Activated gamma-delta T cell treated with Interleukin-2 at 50 U/mL for 16 hours (primary cell): ENCODE measurements at places on chromosomes 12 and 14.

- DNase-seq = no peak
Observed at GRCh38 chr12:6538420-6539313, 4.3 kb downstream of the GAPDH start.

GRCh38 chr12:64216239-64216638, 5.9 kb downstream of the KICS2 start:
- DNase-seq = no peak

DNA sequence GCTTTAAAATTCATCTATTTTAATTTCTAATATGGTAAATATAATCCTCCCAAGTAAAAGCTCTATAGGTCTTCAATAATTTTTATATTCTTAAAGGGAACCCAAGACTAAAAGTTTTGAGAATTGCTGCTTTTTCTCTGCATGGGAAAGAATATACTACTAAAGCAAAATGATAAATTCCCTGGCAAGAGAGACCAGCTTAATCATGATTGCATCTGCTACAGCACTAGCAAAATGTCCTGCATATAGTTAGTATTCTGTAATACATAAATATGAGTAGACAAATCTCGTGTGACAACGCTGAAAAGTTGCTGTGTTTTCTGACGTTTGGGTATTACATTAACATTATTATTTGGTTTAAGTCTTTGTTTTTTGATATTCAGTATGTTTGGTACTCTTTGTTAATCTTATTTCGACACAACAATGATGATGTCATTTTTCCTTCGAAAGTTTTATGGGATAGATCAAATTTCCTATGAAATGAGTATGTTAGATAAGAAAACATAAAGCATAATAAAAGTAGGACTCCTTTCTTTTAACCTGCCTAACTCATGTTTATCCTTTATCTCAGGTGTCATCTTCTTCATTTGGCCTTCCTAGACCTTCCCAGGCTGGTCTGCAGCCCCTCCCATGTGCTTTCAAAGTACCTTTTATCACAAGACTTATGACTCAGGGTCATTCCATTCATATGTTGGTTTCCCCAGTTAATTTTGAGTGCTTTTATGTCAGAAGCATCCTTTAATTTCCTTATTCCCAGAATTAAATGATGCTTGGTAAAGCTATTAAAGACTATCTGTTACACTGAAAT, 321.9 kb downstream of the RAD51B start:
- no peak for DNase-seq

DNA sequence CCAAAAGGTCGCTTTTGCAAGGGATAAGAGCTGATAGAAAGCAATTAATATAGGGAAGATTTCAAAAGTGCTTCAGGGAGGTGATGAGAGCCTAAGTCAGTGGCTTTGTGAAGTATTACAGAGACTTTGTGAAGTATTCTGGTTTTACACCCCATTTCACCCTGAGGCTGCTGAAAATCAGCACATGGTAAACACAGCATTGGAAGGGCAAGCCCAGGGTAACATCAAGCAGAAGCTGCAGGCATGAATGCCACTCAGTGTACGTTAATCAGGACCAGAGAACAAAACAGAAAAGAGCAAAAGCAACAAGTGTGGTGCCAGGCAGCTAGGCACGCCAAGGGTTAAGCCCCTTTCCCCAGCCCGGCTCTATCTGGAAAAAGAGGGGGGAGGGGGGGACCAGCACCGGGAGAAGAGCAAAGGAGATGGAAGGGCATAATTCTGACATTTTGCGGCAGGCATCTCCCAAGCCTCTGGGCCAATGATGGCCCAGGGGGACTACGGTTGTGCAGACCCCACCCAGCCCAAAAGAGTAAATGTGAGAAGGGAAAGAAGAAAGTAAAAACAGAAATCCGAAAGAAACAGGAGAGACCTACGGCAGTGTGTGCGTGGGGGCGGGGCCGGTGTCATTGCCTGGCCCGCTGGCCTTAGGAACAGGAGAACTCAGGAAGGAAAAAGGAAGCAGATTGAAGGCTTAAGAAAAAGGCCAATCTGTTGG, 58.9 kb downstream of the DHRS2 start:
- DNase-seq = no peak

- DNase-seq = no peak
Observed at GRCh38 chr14:63362389-63362819, 43.7 kb upstream of the GPHB5 start.

DNA sequence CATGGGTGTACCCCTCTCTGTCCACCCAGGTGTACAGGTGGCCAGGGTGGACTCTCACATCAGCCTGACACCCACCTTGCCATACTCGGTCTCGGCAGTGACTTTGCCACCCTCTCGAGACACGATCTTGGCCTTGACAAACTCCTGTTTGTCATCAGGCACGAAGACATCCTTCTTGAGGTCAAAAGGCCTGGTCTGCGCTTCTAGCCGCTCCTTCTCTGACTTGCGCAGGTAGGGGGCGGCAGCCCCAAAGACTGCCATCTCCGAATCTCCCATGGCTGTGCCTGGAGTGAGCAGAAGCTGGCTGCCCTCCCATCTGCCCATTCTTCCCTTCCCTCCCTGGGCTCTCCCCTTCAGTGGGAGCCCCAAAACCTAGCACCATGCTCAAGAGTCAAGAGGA, 2.0 kb downstream of the MYH7 start:
- DNase-seq = no peak

DNA sequence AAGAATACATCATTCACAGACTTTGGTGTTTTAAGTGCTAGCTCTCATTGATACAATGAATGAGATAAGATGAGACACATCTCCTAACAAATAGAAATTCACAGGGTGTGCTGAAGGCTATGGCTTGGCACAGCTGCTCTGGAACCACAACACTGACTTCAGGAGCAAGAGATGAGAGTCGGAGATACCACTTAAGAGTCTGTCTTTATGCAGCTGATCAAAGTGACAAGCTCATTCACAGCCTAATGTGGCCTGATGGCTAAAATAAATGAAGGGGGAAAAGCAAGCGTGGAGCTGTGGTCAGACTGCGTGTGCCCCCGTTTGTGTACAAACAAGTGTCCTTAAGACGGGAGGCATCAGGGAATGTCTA, 29.7 kb upstream of the FAM181A start:
- no peak for DNase-seq

- DNase-seq = no peak
Observed at GRCh38 chr12:129870136-129870535, 33.7 kb downstream of the TMEM132D start.

GRCh38 chr12:23084236-23084995, 459.4 kb downstream of the ETNK1 start:
- no peak for DNase-seq

DNA sequence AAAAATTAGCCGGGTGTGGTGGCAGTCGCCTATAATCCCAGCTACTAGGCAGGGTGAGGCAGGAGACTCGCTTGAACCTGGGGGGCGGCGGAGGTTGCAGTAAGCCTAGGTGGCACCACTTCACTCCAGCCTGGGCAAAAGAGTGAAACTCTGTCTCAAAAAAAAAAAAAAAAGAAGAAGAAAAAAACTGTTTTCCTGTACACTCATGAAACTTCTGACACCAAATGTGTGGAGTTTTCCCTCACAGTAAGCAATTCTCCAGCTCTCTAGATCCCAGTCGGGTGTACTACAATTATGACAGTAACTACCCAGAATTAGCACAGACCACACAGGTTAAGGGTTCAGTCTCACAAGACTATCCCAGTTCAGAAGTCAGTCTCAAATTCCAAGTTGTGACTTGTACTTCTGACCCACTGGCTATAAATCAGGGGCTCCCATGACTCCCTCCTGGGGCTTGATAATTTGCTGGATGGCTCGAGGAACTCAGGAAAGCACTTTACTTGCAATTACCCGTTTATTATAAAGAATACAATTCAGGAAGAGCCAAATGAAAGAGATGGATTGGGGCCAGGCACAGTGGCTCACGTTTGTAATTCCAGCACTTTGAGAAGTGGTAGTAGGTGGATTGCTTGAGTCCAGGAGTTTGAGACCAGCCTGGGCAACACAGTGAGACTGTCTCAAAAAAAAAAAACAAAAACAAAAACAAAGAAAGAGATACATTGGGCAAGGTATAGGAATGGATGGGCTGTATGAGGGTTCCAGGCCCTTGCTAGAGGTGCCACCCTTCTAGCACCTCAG, 12.4 kb upstream of the ARF6 start:
- no peak for DNase-seq

DNA sequence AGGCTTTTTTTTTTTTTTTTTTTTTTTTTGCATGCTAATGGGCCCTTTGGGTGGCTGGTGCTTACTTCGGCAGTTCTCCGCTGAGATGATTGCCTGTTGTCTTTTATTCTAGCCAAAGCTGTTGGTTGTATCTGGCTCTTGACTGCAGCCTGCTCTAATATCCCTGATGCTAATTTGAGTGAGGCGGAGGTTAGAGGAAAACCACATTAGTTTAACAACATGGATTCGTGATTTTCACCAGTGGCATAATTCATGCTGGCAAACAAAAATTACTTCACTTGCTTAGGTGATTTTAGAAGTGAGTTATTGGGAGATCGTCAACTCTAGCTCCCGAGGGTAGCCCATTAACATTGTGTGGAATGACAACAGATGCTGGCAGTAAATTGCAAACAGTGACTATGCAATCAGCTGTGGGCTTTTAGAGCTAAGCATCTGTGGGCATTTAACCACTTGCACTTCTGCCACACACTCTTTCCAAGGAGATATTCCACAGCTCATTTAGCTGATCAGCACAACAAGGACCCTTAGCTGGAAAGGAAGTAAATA, 97.6 kb upstream of the ZDHHC17 start:
- no peak for DNase-seq

DNA sequence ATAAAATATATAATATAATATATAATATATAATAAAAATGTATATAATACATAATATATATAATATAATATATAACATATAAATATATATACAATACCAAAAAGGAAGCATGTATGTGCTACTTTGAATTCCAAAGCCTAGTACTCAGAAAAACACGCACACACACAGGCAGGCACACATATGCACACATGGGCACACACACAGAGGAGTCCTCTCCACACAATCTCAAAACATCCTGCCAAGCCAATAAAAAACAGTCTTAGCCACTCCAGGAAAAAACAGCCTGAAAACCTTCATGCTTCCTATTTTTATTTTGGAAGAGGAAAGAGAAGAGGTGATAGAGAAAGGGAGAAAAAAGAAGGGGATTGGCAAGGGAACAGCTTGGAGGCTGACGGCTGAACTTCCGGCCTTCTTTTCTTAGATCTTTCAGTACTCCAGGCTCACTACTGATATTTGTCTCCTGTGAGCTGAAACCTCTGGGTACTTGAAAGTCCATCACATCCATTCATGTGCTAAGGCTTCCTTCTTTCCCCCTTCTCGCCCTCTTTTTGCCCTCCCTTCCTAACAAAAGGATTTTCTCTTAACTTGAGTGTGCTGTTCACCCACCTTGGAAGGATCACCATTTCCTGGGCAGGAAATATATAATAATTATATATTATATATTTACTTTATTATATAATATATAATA, 394.2 kb downstream of the NUAK1 start:
- no peak for DNase-seq

DNA sequence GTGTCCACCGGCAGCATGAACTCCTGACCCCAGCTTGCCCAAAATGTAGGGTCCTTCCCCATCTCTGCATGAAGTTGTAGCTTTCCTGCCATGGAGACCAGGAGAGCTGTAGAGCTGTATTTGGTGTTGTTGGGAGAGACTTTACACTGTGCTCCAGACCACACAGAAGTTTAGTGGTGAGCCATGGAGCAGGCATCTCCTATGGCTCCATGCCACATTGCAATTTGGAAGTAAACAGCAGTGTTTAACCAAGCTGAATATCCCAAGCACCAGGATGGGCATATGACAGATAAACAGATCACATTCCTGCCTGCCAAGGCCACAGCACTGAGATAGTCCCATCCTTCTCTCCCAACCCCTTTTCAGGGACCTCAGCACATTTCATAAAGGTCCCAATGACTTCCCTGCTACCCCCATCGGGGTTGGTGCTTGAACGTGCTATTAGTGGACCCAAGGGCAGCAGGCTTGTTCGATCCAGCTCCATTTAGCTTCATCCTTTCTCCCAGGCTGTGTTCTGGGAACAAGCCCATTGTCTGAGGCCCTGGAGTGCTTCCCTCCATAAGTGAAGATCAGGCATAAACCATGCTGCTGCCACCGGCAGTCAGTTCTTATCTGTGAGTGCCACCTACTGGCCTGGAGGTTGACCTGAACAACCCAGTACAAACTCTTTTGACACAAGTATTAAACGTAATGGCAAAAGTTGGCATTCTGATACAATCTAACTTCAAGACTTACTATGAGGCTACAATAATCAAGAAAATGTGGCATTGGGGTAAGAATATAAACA, 172.3 kb upstream of the ATXN7L3B start:
- DNase-seq = no peak

DNA sequence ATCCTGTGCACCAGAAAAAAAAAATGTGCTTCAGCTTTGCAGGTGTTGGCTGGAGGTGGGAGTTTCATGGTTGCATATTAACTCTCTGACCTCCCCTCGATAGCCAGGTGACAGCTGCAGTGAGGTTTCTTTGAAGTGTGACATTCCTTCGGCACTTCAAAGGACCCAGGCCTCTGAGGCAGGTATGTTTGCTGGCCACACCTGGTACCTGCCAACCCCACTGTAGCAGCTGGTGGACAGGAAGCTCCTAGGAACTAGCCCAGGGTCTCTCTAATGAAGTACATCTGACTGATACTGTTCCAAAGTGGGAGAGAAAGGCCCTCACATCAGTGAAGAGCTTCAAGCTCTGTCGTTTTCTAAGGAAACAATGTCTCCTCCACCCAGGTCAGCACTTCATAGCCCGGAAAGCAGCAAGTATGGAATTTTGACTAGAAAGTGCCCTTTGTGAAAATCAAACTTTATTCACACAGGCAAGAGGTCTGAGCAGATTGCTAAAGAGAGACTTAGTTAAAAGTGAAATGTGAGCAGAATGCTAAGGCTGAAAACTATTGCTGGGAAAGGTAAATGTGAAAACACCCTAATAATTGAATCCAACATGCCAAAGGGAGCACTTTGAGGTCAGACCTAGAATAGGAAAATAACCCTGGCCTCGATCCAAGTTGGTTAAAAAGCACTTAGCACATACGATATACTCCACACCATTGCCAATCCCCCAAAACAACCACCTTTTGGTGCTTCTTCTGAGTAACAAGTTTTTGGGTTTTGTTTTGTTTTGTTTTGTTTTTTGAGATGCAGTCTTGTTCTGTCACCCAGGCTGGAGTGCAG, 71.3 kb downstream of the PHLDA1 start:
- no peak for DNase-seq

DNA sequence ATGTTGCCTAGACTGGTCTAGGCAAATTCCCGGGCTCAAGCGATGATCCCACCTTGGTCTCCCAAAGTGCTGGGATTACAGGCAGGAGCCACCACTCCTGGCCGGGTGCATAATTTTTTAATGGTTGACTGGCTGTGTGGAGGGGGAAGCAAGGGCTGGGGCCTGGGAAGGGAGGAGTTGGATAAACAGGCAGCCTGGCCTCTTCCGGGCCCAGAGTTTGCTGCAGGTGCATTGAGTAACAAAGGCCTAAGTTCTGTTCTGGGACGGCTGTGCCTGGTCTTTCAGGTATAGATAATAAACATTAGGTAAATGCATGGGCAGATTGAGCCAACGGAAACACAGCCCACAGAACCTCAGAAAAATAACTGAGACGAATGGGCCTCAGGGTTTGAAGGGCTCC, 191.3 kb upstream of the TBX3 start:
- DNase-seq = no peak

- DNase-seq = no peak
Observed at GRCh38 chr12:105288311-105288996, 42.0 kb upstream of the C12orf75 start.

GRCh38 chr14:70714055-70714550, 72.4 kb downstream of the TTC9 start:
- DNase-seq = peak; percentile 54
